CD4-positive, CD25-positive, alpha-beta regulatory T cell (primary cell): ENCODE measurements at places on chromosomes 1 and 21. TPM values are rescaled to one million over a fixed set of nuclear protein-coding genes. Genes with fewer than 3 reads are reported as not detected.
A peak's percentile ranks its signal among the peaks of the same experiment; 100 is the strongest.

Gene MFSD2A
- 3.7 TPM for total RNA-seq

Gene GBP7
- 0.20 TPM for total RNA-seq

Gene GADD45A
- 98.8 TPM for total RNA-seq

Gene FAM43B
- total RNA-seq = not detected

Gene TCHH
- not detected for total RNA-seq

Gene ADAMTS1
- 0.32 TPM for total RNA-seq

Gene NR5A2
- total RNA-seq = not detected

Gene BATF3
- 2.6 TPM for total RNA-seq

Gene SPRR2G
- total RNA-seq = not detected

DNA sequence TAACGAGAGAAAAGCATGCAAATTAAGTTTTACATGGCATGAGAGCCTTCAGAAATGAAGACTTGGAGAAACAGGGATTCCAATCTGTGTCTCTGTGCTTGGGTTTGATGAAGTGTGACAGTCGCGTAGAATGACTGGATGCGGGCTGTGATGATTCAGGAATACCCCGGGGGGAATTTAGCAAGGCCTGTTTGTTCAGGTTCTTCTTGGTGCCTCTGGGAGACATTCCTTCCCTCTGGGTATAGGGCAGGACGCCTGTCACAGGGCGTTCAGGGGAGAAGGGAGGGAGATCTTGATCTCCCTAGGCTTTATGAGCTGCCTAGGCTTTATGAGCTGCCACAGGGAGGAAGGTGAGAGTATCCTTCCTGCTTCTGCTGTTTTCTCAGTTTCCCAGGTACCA is 36.6 kb downstream of the DOP1B start:
- no peak for DNase-seq

GRCh38 chr1:10074852-10075730 is 42.3 kb downstream of the UBE4B start:
- no peak for DNase-seq

DNA sequence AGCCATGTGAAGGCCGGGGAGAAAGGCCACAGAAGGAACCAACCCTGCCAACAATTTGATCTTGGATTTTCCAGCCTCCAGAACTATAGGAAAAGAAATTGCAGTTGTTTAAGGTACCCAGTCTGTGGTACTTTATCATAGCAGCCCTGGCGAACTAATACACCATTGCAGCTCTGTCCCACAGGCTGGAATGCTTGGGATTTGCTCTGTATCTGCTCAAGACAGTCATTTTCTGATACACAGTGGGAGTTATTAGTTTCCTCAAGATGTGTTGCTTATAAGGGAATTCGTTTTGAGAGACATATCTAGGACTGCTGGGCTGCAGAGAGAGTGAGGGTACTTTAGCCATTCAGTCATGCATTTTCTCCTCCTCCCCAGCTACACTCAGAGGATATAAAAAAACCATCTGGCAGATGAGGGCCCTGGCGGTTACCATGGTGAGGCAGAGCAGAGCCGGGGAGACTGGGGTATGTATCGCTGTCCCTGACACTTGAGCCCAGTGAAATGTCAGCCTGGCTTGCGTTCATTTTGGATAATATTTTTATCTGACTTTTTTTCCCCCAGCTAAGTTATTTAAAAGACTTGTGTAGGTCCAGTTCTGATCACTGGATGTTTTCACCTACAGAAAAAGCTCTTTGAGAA is 104.6 kb downstream of the DIRAS3 start:
- no peak for DNase-seq

DNA sequence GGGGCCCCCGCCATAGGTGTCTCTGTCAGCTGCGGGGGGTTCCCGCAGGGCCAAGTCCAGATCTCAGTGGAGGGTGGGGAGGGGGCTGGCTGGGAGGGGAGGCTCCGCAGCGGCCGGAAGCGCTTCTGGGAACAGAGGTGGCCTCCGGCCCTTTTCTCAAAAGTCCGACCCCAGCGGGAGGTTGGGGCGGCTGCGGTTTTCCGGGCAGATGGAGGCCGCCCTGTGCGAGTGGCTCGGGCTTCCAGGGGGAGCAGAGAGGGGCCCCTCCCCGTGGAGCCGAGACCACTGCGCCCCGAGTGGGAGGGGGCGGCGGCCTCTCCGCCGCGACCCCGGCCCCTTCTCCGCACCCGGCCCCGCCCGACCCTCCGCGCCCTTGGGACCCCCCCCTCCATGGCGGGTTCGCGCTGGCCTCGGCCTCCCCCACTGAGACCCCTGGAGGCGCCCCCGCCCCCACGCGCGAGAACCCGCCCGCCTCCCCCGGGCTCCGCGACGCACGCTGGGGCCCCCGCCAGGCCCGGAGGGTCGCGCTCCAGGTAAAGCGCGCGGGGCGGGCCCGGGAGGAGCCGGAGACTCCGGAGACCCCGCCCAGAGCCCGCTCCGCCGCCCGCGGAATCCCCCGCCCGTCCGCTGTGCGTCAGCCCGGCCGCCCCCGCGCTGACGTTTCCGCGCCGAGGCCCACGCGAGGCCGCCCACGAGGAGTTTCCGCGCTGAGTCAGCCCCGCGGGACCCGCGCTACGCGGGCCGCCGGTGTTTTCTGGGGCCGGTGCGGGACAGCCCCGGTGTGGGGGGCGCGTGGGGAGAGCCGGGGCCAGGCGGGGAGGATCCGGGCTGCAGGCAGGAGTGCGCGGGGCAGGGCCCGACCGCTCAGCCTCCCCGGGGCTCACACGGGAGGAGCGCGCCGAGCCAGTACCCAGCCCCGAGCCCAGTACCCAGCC is 5.2 kb downstream of the TNFRSF18 start:
- peak; percentile 87 for DNase-seq

- no peak for DNase-seq
These were observed 40.8 kb upstream of the TP53BP2 start for GRCh38 chr1:223886516-223886921.

DNA sequence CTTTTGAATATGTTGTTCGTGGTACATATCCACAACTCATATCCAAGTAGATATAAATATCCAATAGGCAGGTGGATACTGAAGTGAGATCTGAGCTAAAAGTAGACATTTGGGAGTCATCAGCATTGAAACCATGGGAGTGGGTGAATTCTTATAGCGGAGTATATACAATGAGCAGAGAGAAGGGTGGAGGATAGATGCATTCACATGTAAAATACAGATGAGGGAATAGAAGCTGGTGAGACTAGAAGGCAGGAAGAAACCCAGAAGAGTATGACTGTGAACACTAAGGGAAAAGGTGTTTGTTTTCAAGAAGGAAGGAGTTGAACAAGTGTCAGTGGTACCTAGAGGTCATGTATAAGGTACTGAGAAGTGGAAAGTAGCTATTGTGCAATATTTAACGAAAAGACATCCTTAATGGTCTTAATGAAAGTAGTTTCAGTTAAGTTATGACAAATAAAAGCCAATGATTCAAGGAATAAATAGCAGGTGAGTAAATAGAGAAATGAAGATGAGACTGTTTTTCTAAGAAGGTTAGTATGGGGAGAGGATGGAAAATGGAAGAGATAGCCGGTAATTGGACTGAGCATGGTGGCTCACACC is 181.6 kb upstream of the CACYBP start:
- DNase-seq = no peak

GRCh38 chr21:46151261-46151988 is 4.0 kb downstream of the FTCD start:
- DNase-seq = no peak

GRCh38 chr1:152143150-152143887 is 15.7 kb downstream of the RPTN start:
- DNase-seq = no peak

DNA sequence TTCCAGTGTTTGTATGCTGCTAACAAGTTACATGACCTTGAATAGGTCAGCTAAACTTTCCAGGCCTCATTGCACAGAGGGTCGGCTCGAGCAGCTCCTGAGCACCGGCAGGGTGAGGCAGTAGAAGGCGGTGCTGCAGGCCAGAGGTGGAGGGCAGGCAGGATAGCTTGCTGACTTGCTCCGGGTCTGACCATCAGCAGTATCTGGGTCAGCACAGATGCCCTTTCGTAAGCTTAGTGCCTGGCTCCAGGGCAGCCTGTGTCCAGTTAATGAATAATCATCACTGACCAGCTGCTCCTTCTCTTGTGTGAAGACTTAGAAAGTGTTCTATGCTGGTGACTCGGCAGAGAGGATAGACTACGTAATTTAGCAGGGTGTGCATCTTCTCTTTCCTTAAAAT is 6.9 kb downstream of the MAPKAPK2 start:
- no peak for DNase-seq

- DNase-seq = no peak
These were observed 7.9 kb upstream of the PHGDH start for GRCh38 chr1:119703666-119704450.

GRCh38 chr21:45695086-45695485 is 51.6 kb downstream of the PCBP3 start:
- DNase-seq = no peak

DNA sequence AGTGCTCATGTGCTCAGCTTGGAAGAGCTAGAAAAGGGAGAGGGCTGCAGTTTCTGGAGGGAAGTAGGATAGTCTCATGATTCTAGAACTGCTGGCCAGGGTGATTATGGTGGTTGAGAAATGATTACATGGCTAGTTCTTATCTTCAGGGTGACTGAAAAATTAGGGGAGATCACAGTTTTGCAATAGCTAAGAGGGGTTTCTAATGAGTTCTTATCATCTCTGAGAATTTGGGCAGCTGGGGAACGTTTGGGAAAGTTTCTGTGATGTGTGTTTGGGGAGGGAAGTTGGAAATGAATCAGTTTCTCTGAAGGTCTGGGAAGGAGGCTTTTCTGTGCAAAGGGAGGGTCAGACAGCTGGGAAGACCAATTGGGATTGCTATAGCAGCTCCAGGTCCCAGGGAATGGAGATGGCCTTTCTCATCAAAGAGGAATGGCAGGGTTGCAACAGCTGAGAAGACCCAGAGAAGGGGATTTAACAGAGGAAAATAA is 7.6 kb upstream of the RHOU start:
- no peak for DNase-seq

DNA sequence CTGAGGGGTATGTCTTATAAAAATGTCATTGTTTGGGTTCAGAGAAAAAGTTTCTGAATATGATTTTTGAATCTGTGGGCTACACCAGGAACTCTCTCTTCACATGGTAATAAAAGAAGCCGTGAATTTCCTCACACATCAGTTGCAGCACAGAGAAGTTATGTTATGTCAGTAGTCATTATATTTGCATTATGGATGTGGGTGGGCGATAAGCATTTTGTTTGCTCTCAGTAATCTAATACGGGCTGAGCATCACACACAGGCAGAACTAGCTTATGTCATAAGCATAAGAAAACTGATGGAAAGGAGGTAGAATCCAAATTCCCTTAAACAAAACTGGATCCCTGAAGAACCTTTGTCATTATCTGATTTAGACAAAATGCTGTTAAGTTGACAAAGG is 70.8 kb downstream of the PRDM2 start:
- DNase-seq = no peak

GRCh38 chr1:8464377-8464776 is 146.5 kb downstream of the SLC45A1 start:
- DNase-seq = no peak

DNA sequence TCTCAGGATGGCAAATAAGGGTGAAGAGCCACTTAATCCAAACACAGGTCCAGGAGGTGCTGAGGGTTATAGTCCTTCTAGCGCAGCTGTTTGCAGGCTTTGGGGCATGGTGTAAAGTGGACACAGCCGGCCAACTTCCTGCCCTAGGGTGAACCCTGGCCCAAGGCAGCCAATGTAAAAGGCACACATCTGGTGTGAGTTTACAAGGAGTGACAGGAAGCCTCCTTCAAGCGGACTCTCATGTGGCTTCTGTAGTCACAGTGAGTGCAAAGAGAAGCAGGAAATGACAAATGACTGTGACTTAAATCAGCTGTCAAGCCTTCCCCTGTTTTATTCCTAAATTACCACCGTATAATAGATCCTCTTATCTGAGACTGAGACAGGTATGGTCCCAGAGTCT is 213.0 kb downstream of the CRB1 start:
- DNase-seq = peak; percentile 54

- DNase-seq = no peak
These were observed 77.6 kb downstream of the XCL2 start for GRCh38 chr1:168466092-168466713.

DNA sequence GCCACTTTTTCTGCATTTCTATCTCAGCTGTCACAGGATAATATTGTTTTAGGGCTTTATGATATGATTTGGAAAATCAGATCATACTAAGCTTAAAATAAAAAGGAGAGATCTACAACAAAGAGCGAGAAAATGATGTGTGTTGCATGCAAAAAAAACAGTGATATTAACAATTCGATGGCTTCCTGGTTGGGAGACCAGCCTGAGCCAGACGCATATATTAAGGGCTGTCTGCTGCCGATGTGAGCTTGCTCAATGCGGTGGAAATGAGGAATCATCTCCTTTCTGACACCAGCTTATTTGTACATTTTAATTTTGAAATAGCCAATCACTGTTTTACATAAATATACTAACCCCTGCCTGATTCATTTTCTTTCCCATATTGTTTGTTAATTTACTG is 862.6 kb downstream of the USP25 start:
- DNase-seq = no peak

DNA sequence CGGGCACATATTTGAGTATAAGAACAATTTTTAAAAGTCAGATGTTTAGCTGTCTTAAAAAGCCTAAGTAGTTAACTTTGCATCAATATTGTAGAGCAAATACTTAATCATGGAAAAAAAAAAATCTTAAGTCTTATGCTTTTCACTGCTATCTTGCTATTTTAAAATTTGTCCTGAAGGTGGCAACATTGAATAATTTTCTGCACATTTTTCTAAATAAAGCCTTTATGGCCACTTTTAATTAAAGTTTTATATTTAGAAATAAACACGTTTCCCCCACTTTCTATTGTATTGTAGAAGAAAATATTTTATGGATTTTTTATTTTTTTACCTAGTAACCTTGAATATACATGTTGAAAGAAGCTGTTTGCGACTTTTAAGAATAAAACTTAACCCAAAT is 198.8 kb downstream of the AMY1C start:
- no peak for DNase-seq

- no peak for DNase-seq
These were observed 11.5 kb downstream of the ASAP3 start for GRCh38 chr1:23472351-23473036.

DNA sequence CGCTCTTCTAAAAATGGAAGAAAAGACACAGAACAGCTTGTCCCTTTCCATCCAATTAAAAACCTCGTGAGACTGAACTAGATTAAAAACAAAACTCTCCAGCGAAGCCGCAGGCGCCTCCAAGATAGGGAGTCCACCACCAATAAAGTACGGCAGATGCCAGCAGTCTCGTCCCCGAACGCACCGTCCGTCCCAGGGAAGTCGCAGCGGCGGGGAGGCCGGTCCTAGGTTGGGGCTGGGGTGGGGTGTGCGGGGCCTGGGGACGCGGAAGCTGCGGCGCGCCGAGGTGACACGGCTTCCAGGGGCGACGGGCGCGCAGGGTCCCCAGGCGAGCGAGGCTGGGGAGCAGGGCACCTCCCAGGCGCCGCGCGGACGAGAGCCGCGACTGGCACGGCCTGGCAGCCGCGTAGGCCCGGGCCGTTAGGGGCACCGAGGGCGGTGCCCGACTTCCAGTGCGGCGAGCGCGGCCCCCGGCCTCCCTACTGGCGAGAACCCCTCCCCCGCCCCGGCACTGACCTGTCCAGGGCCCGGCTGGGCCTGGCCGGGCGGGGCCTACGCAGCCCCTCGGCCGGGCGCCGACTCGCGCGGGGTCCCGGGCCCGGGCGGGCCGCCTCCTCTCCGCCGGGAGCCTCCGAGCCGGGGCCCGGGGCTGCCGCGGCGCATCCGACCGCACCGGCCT is 28.3 kb upstream of the A3GALT2 start:
- peak; percentile 38 for DNase-seq

- no peak for DNase-seq
These were observed 47.1 kb downstream of the COL6A1 start for GRCh38 chr21:46028573-46029091.

GRCh38 chr1:234656070-234656895 is 46.3 kb upstream of the IRF2BP2 start:
- DNase-seq = no peak
